ENCODE measurements at places on chromosomes 11 and 22.

GRCh38 chr22:47919001-47919441 is 1156.6 kb downstream of the TBC1D22A start:
- no peak for DNase-seq

DNA sequence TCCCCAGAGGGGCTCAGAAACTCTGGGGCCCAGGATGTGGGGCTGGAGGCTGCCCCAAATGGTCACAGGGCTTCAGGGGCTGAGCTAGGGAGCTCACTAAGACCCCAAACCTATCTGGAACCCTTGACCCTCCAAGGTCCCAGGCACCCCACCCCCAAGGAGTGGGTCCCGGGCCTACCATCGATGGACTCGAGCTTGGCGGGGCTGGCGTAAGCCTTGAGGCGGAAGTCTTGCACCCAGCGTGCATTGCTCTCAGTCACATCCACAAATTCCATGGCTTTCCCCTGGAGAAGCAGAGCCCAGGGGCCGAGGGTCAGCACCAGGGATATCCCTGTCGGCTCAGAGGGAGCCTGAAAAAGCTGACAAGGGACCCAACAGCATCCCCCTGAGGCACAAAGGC is 3.5 kb downstream of the GATD1 start:
- no peak for DNase-seq

DNA sequence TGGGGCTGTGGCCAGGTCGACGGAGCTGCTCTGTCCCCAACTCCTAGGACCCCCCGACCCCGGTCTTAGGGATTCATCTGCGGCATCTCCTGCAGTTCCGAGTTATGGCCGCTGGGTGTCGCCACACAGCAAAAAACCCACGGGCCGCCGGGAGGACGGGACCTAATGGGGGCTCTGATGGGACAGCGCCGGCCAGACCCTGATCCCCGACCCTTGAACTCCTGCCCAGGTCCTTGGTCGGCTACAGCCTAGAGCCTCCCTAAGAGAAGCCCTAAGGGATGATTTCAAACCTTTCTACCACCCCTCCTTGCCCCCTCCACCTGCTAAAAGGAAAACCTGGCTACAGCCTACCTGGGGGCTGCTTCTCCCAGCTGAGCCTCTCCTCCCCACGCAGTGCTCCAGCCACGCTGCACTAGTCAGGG is 30.8 kb upstream of the LRRC10B start:
- DNase-seq, result no peak

- DNase-seq, result peak; percentile 72
These were observed 62.6 kb downstream of the KCNJ1 start for GRCh38 chr11:128804481-128804880.

DNA sequence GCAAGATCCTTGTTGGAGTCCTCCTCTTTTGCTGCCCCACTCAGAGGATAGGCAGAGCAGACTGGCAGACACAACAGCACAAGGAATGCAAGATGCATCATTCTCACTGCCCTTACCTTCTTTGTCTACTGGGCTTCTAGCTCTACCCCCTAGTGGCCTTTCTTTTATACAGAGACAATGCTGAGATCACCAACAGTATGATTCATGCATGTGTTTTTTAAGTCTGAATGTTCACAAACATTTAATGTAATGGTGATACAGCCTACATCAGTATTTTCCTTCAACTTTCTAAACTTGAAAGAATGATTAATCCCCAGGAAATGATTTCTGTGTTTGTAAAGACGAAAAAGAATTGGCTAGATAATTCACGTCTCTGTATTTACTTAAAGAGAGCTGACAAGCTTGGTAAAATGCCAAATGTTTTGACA is at the start of gene MMP10:
Gene MMP10, minus strand, starts transcription at position 138 of the 428 bp plus-strand sequence. Its CDS starts 37 bp downstream, at position 101.
- DNase-seq, result peak; percentile 76

DNA sequence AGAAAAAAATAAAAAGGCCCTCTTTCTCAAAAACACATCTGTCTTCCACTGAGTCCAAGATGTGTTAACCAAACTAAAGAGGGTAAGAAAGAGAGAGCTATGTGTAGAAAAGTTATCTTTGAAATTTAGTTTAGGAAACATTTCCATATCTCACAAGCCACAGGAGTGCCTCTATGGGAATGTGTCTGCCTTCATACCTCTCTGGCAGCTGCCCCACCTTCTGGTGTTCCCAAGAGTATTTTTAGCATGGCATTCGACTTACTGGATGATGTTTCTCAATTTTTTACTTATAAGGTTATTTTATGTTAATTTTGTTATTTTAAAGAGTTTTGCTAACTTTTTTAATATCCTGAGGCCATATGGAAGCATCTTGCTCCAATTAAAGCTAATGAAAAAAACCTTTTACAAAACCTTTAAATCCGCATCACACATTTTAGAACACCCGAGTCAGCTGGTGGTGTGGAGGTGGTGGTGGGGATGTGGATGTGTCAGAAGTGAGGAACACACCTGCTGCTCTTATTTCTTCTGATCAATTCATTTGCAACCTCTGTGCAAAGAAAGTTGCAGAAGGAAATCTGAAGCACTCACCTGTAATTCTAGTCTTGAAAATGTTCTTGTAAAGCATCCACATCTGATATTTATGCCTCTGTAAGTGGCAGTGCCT is 112.2 kb downstream of the NCAM1 start:
- no peak for DNase-seq

- no peak for DNase-seq
These were observed 31.9 kb downstream of the MRGPRD start for GRCh38 chr11:68948935-68949334.

DNA sequence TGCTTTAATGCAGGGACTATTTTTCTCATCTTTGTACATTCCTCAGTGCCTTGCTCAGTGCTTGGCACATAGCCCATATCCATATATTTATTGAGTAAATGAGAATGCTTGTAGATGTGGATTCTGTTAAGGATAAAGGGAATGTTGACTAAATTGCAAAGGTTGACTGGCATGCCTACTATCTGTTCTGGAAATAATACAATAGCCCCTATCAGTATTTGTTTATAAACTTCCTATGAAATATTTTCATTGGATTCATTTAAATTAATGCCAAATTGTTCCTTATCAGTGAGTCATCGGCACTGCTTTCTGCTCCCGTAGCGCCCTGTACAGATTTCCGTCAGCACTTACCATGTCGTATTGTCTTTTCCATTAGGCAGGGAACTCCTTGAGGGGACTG is 8.0 kb downstream of the RNF121 start:
- DNase-seq, result peak; percentile 42

DNA sequence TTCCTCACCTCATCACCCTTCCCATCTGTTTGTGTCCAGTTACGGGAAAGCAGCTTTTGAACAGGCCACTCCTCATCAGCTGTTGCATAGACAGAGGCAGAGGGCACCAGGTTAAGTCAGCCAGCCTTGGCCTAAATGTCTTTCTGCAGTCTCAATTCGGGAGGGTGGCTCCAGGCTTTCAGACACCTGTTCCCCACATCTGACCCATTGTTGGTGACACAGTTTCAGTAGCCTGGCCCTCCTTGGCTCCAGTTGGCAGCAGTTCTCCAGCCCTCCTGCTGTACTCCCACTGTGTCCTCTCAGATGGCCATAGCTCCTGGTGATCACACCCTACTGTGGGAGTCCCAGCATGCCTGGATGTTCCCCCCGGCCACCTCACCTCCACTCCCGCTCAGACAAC is 70.8 kb upstream of the MYOD1 start:
- DNase-seq, result no peak

DNA sequence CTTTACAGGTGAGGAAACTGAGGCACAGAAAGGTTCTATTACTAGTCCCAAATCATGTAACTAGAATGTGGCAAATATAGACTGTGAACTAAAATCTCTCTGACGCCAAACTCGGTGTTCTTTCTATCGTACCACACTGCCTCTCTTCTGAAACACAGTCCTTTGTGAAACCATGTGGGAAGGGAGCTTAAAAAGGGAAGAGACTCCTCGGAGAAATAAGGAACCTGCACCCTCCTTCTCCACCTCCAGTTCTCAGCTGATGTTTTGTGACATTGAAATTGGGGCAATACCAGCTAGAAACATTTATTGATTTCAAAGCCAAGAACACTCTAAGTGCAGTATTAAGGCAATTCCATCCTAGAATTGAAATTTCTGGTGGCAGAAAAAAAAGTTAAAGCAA is 76.4 kb upstream of the DRD2 start:
- DNase-seq, result no peak

DNA sequence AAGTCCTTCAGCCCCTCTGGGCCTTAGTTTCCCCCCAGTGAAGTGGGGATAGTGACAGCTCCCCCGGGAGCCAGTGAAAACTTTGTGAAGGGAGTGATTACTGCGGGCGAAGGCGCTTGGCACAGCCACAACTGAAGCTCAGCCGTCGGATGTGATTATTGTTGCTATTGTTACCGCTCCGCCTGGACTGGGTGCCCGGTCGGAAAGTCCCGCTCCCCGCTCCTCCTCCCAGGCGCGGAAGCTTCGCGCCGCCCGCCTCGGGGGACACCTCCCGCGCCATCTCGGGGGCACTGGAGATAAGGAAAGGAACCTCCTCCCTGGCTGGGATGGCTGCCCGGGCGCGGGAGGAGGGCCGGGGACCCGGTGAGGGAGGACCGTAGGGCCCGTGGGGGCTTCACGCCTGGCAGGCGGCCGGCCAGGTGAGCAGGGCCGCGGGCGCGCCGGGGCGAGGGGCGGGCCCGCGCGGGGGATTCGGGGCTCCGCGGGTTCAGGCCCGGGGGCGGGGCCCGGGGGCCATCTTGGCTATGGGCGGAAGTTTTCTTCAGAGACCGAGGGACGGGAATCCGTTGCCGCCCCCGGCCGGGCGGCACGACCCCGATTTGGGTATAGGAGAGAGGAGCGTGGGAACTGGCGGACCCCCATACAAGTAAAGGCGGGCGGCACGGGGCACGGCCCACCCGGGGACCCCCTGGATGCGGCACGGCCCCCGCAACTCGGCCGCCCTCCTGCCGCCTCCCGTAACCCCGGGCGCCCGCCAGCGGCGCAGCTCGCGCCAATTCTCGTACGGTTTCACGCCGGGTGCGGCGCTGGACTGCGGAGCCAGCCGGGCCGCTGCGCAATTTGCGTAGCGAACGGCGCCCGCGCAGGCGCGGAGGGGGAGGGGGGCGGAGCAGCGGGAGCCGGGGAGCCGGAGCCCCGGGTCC is at the start of gene GPR137:
Gene GPR137, plus strand, starts transcription at position 887 of the 923 bp plus-strand sequence. CDS start 677 bp downstream, outside the sequence.
- DNase-seq, result peak; percentile 65

GRCh38 chr22:20494978-20495860 is at the start of gene KLHL22:
KLHL22 (minus strand) TSS chr22:20495795; CDS start chr22:20489211, 6,584 bp downstream.
- no peak for DNase-seq

- no peak for DNase-seq
These were observed 51.8 kb upstream of the ASPHD2 start for GRCh38 chr22:26377170-26377830.

DNA sequence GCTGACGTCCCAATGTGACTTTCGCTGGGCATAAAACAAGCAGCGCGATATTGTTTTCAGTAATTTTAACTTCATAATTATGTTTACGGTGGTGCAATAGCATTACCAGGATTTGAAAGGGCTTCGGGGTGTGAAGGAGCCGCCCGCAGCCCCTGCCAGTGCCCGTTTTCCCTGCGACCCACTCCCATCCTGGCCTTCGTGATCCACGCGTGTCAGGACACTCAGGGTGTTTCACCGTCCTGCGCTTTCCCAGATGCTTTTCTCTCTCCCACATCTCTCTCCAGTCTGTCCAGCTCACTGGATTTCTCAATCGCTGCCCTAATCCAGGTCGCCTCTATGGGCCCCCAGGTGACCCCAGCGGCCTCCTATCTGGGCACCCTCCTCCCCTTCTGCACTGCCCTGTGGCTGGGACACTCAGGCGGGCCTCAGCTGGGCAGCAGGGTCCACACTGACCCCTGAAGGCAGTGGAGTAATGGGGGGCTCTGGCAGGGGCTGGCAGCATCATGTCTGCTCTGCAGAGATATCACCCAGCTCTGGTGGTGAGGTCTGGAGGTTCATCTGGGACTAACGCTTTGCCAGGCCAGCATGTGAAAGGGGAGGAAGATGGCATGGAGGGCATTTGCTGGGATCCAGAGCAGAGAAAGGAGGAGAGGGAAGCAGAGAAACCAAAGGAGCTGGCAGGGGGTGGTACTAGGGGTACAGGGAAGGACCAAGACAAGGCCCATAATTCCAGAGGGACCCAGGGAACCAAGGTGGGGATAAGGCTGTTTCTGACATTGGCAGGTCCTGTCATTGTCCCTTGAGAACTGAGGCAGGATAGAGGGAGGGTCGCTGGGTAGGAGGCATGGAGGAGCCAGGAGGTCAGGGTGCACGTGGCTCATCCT is 622.8 kb downstream of the BRD1 start:
- no peak for DNase-seq

- DNase-seq, result no peak
These were observed 27.9 kb upstream of the SMIM38 start for GRCh38 chr11:69127884-69128283.

- DNase-seq, result no peak
These were observed 23.2 kb downstream of the TAF1D start for GRCh38 chr11:93718057-93718563.

DNA sequence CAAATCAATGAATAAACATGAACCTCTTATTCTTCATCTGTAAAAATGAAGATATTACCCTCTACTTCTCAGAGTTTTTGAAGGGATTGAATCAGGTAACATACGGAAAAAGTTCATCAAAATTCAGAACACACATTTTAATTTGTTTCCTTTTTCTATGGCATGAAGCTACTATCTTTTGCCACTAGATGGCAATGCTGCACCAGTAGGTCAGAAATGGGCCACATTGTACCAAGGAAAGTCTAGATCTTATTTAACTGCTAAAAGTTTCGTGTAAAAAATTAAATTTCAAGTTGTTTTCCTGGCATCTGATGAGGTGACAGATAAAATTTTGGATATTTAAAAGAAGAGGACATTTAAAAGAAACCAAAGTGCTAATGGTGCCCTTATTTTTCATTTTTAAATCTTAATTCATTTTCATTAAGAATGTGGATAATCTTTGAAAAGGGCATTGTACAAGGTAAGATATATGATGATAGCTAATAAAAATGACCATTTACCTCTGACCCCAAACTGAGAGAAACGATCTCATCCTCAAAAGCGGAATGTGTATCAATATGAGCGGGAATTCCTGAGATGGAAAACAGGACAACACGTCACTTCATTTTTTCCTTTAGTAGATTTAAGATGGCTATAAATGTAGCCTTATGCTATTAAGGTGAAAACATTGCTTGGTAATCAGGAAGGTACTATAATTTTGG is 16.1 kb downstream of the ALKBH8 start:
- DNase-seq, result peak; percentile 51

DNA sequence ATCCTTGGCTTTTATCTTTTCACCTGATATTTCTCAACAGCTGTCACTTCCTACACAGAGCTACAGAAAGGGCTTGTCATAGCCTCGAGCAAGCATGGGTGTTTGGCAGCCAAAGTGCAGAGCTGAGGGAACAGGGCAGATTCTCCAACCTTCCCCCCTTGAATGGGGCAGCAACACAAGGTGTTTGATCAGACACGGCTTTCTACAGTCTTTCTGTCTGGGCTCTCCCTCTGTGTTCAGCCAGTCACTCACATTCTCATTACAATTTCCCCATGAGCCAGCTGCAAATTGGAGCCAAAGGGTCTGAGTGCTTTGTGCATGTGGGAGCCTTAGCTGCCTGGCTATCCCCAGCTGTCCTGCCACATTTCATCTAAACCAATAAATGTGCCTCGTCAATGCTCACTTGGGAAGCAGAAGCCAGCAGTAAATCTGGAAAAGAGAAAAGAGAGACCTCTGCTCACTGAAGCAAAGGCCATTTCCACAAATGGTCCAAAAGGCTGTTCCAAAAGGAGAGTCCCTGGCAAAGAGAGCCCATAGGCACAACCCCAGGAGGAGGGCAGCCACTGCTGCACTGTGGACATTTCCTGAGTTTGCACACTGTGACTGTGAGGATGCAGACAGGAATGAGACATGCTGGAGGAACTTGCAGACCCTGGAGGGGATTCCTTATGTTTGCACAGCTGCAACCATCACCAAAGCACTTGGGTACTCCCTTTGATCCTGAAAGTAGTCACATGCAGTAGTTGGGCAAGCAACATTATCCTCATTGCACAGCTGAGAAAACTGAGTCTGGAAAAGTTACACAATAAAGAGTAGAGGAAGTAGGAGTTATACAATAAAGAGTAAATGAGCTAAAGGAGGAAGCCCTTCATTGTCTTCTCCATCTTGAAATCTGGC is 186.8 kb downstream of the FAM181B start:
- DNase-seq, result no peak

All from fibroblast of skin of right quadriceps (primary cell).